ENCODE measurements at places on chromosomes 11 and 22.

DNA sequence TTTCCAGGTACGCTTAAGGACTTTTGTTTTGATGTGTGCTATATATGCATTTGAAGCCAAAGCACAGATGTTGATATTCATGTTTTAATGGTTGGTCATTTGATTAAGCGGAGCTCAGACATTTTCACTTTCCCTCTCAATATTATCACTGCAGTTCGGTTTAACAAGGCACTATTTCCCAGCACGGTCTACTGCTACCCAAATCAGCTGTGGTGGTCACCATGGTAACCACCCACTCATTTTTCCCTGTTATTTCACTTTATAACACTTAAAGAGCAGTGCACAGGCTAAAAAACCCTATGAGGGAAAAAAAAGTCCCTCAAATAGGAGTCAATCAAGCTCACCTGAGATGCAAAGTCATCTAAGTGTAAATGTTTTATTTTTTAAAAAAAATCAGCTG, 439.6 kb upstream of the CCDC90B start:
- DNase-seq: no peak

GRCh38 chr11:76785513-76785912, 2.4 kb downstream of the TSKU start:
- DNase-seq: no peak

GRCh38 chr11:64264371-64264852, 13.1 kb downstream of the PLCB3 start:
- no peak for DNase-seq

- DNase-seq: peak; percentile 94
These were observed 96.5 kb downstream of the CWC15 start for GRCh38 chr11:94876645-94877442.

DNA sequence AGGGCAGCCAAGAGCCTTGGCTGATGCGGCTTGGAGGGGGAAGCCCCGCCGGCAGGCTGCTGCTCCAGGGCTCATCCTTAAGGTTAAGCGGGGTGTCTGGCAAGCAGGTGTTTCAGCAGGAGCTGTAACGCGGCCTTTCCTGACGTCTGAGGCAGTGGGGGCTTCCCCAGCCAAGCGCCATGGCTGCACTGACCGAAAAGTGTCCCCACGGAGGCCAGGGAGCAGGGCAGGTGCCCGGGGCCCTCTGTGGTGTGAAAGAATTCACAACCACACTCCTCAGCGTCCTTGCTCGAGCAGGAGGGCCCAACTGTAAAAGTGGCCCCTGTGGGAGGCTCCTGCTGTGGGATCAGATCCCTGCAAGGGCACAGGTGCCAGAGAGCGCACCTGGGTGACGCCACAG, 79.2 kb downstream of the DHCR7 start:
- DNase-seq: no peak

DNA sequence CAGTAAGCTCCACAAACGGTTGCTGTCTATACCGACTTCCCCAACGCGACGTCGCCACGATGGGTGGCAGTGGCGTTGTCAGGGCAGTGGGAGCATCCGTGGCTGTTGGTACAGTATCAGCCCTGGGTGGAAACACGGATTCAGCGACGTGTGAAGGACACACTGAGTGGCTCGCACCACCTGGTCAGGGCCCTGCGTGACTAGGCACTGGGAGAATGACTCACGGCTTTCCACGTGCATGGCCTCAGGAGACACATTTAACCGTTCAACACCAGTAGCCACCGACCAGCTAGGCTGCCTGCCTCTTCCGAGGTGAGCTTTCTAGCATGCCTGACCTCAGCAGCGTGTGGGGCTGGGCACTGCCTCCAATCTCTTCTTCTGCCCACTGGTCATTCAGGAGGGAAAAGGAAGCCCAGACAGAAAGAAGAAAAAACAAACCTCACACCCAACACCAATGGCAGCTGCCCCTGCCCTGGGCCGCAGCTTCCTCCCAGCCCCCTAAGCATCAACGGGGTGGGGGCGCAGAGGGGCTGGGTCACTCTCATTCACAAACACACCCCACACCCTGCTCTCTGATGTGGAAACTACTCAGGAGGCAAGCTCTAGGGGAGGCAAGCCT, 59.0 kb downstream of the MYH9 start:
- DNase-seq: peak; percentile 84

- peak; percentile 92 for DNase-seq
These were observed 15.6 kb upstream of the MFNG start for GRCh38 chr22:37501610-37502341.

DNA sequence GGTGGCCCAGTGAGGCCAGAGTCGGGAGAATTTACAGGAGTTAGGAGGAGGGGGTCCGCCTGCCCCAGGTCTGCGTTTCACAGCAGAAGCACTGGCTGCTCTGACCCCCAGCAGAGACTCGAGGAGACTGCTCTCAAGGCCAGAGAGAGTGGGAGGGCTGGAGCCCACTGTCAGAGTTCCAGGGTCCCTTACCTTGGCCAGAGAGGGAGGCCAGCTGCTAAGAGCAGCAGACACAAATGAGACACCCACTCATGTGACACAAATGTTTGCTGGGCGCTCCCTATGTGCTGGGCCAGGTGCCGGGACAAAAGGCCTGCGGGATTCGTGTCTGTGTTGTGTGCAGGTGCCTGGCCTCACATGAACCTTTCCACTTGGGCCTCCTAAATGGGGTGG, 2.8 kb upstream of the TNFRSF13C start:
- DNase-seq: no peak

- DNase-seq: no peak
These were observed 1032.8 kb upstream of the RAG2 start for GRCh38 chr11:37630866-37631265.

DNA sequence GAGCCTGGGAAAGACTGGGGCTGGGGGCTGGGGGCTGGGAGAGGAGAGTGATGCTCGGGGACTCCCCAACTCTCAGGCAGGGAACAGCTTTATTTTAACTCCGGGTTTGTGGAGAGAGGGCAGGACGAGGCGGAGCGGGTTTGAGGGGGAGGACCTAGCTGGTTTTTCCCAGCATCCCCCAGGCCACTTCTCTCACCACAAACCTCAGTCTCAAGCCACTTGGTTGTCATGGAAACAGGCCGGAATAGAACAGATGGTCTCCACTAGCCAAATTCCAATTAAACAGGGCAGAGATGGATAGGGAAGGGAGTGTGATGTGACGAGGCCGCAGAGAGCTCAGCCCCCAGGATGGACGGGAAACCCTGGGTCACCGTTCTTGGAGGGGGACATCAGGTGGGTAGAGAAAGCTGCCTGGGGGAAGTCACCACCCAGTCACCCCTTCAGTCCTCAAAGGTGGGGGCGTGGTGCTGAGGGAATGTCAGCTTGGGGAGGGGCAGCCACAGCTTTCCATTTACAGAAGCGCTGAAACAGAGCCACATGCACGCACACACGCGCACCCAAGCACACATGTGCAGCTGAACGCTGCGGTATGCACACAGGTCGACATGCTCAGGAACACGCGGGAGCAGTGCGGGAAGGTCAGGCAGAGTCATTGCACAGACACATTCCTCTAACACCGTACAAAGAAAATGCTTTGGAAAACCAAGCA, 19.2 kb downstream of the NECTIN1 start:
- no peak for DNase-seq

GRCh38 chr11:20099527-20099926, 60.7 kb downstream of the DBX1 start:
- DNase-seq: peak; percentile 72

- DNase-seq: no peak
These were observed 46.3 kb downstream of the AMOTL1 start for GRCh38 chr11:94814272-94814976.

- DNase-seq: no peak
These were observed 1445.6 kb downstream of the TBC1D22A start for GRCh38 chr22:48207919-48208535.

DNA sequence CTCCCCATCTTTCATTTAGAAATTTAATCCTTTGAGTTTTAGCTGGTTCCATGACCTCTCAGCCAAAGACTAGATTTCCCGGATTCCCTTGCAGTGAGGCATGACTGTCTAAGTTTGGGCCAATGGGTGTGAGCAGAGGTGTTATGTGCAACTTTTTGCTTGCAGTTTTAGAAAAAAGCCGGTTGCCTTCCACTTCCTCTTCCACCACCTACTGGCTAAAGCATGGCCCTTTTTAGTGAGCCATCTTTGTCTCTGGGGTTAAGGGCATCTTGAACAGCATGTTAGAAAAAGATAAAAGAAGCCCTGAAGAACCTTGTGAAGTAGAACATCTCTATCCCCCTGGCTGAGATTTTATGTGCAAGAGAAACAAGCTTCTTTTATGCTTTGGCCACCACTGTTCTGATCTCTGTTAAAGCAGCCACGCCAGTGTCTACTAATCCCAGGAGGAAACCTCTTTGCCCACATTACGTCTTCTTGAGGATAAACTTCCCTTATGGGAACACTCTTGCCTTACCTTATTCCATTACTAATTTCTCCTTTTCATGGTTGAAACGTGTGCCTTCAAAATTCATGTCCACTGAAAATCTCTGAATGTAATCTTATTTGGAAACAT, 279.9 kb downstream of the TENM4 start:
- no peak for DNase-seq

GRCh38 chr11:66048547-66049323, at the start of gene GAL3ST3:
Gene GAL3ST3, minus strand, starts transcription at chr11:66049161. Its CDS starts 3,746 bp downstream, at chr11:66045415.
- no peak for DNase-seq

- DNase-seq: no peak
These were observed 32.9 kb upstream of the TRIM29 start for GRCh38 chr11:120170741-120171261.

- DNase-seq: no peak
These were observed 6.1 kb downstream of the BRSK2 start for GRCh38 chr11:1395773-1396374.

DNA sequence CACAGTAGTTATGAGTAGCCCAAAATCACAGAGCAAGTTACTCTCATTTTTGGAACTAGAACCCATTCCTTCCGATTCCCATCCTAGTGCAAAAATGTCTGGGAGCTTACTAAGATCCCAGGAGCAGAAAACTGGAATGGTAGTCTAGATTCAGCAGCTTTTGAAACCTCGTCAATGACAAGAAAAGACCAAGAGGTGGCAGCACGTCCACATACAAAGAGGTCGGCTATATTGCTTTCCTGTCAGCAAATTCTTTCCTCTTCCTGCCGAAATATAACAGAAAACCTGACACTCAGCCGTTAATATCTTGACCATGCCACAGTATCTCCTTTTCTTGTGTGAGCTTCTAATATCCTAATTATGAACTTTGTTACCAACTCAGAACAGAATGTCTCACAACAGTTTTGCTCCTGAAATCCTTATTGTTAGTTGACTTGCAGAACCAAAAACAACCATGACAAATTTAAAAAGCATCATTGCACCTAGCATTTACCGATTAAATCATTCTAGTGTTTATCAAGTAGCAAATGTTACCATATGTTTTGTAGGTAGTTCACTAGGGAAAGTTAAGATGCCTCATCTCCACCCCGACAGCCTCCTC, 92.8 kb upstream of the OR9G4 start:
- DNase-seq: peak; percentile 64

- no peak for DNase-seq
These were observed 10.5 kb upstream of the JHY start for GRCh38 chr11:122872046-122872445.

DNA sequence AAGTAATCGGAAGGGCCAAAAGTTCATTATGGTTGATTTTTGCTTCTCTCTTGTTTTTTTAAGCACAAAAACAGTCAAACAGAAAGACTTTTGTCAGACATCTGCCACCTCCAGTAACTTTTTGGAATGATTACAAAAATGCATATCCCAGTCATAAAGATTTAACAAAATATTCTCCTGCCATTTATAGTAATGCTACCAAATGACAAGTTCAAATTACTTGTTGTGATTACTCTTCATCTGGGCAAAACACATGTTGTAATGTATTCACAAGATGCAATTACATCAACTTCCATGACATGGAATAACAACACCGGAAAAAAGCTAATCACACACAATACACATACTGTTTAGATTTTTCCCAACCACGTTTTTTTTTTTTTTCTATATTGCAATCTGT, 1017.5 kb upstream of the TENM4 start:
- DNase-seq: no peak

GRCh38 chr22:27723708-27724107, 77.8 kb downstream of the MN1 start:
- DNase-seq: no peak

DNA sequence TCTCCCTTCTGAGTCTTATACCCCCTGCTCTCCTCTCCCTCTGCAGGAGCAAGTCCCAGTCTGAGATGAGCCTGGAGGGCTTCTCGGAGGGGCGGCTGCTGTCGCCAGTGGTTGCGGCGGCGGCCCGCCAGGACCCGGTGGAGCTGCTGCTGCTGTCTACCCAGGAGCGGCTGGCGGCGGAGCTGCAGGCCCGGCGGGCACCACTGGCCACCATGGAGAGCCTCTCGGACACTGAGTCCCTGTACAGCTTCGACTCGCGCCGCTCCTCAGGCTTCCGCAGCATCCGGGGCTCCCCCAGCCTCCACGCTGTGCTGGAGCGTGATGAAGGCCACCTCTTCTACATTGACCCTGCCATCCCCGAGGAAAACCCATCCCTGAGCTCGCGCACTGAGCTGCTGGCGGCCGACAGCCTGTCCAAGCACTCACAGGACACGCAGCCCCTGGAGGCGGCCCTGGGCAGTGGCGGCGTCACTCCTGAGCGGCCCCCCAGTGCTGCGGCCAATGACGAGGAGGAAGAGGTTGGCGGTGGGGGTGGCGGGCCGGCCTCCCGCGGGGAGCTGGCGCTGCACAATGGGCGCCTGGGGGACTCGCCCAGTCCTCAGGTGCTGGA, 8.8 kb upstream of the MYRF start:
- no peak for DNase-seq

DNA sequence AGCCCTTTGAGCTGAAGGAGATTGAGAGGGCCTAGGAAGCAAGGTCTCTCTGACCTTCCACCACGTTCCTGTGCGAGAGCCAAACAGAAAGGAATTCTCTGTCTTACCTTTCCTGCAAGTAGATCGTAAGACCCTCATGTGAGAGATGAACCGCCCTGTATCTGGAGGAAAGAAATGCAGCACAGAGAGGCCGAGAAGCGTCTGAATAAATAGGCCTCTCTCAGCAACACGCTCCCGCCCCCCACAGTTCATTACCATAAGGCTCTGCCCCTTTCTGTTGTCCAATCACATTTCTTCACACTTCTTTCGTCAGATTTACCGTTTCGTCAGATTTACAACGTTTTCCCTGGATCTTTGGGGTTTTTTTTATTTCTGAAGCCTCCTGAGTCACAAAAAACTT, 90.3 kb downstream of the BLID start:
- DNase-seq: no peak

DNA sequence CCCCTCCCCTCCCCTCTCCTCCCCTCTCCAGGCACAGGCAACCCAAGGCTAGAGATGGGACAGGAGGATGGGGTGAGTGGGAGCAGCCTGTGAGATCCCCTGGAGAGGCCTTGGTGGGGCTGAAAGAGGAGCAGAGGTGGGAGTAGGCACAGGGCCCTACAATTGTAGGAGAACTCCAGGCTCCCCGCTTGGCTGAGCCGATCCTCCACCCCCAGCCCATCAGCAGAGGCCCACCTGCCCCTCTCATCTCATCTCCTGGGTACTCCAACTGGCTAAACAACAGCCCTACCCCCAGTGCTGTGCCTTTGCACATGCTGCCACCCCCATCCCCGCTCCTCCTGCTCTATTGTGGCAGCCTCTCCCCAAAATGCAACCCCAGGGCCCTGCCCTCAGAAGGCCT, 52.0 kb upstream of the A4GALT start:
- no peak for DNase-seq

- DNase-seq: no peak
These were observed 898 bp upstream of the ROBO3 start for GRCh38 chr11:124864176-124864891.

All from endothelial cell of umbilical vein (primary cell).